ENCODE measurements at places on chromosomes 12 and 14.

GRCh38 chr12:30203981-30204380 lies 420.2 kb upstream of the TMTC1 start:
- DNase-seq, result no peak

GRCh38 chr12:1019283-1019682 lies 28.3 kb downstream of the ERC1 start:
- DNase-seq, result no peak

GRCh38 chr14:84029246-84029645 lies 1500.7 kb upstream of the FLRT2 start:
- DNase-seq, result no peak

DNA sequence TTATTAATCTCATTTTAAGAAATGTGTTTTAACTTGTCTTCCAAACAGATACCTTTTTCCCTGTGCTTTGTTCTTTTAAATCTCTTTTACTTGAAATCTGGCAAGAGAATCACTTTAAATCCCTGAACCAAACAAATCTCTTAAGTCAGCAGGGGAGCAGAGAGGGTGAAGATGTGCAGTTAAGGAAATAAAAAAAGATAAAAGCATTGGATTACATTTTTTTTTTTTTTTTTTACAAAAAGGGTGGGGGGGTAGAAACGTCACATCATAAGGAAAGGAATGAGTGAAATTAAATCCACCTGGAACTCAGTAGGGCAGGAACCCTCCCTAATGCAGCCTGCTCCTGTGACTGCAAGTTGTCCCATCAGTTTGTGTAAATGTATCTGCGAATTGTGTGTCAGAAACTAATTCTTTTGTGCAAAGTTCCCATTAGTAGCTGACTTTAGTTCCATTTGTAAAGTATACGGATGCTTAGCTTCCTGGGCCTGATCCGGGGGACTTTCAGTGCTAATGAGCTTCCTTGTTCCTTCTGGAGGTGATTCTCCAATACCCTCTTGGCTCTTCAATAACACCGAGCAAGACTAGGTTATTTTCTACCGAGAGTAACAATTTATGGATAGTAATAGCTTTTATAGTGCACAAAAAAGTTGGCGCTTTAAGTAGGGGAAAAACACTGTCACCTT lies 1.5 kb downstream of the TTC6 start:
- no peak for DNase-seq

GRCh38 chr12:127277882-127278281 lies 989.1 kb upstream of the TMEM132C start:
- DNase-seq, result no peak

DNA sequence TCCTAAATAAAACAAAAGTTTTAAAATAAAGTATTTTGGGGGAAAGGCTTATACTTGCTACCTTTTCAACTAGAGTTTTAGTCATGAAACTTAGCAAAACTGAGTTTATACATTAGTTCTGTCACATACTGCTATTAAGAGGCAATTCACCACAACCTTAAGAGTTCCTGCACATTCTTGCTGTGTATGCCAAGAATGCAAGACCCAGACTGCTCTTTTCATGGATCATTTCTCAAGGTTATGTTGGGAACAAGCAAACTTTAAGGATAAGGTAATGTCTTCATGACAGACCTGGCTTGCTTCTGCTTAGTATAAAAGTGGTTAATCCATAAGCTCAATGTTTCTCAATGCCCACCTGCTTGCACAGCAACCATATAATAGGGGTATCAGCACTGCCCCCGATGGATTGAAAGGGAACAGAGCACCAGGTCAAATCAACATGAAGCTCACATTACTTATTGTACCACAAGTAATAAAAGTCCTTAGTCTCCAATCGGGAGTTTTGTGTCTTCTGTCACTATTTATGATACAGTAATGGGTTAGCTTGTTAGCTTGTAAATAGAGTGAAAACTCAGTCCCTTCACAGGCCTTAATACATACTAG lies 67.6 kb downstream of the KIF21A start:
- DNase-seq, result no peak

- DNase-seq, result no peak
Measured at GRCh38 chr12:113378291-113378690, 19.9 kb downstream of the PLBD2 start.

DNA sequence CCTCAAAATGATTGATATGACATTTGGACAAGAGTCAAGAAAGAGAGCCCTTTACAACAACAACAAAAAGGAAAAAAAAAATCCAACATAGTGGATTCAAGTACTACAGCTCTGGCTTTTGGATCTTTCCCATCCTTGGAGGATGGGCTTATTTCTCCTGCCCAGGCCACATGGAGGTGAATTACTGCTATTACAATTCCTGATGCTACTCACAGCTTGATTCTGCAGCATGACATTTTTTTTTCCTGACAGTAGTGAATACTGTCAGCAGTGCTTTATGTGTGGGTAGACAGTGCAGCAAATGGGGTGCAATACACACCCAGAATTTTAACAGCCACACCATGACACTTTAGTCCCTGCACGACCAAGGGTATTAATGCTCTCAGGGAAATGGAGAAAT lies 42.5 kb upstream of the HSP90B1 start:
- no peak for DNase-seq

- DNase-seq, result no peak
Measured at GRCh38 chr14:59347511-59347900, 117.7 kb downstream of the GPR135 start.

GRCh38 chr14:29652571-29652970 lies 275.1 kb downstream of the PRKD1 start:
- no peak for DNase-seq

DNA sequence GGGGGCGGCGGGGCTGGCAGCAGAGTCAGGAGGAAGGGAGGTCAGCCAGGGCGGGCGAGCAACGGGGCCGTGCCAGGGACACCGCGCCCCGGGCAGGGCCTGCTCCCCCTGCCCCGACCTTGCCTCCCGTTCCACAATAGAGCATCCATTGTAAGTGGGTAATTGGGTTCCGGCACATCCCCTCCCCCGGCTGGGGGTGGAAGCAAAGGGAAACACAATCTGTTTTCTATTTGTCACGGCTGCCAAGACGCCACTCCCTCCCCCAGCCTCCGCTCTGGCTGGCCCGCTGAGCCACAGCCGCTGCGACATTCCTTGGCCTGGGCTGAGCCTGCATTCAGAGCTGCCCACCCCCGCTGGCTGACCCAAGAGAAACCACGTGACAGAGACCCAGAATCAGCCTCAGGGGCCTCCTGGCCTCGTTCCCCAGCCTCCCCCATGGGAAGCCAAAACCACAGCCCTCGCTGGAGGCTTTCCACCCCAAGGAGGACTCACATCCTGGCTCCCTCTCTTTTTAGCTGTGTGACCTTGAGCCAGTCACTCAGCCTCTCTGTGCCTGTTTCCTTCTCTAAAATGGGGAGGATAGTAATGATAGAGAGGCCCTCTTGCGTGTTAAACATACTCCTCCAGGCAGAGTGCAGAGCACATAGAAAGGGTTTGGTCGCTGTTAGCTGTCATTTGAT lies 117.6 kb downstream of the SCARB1 start:
- DNase-seq, result no peak

- no peak for DNase-seq
Measured at GRCh38 chr14:22265319-22266141, 323.5 kb downstream of the DAD1 start.

- DNase-seq, result peak; percentile 82
Measured at GRCh38 chr12:48924617-48925303, 532 bp downstream of the FKBP11 start.

DNA sequence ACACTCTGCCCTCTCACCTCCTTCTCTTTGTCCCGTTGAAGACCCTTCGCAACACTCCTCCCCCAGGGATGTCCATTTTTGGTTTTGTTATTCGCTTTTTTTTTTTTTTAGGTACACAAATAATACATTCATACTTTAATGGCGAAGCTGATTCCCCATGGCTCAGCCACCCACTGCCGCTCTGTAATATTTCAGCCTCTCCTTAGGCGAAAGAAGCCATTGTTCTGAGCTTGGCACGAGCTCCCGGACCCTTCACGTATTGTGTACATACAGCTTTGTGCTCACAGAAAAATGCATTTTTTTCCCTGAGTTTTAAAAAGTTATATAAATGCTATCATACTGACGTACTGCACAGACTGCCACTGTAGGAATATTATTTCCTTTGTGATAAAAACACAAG lies 115.0 kb downstream of the TMEM132C start:
- no peak for DNase-seq

GRCh38 chr14:31934767-31935266 lies 142.3 kb upstream of the ARHGAP5 start:
- DNase-seq, result peak; percentile 21

GRCh38 chr14:93788543-93789227 lies 400 bp upstream of the PRIMA1 start:
- no peak for DNase-seq

DNA sequence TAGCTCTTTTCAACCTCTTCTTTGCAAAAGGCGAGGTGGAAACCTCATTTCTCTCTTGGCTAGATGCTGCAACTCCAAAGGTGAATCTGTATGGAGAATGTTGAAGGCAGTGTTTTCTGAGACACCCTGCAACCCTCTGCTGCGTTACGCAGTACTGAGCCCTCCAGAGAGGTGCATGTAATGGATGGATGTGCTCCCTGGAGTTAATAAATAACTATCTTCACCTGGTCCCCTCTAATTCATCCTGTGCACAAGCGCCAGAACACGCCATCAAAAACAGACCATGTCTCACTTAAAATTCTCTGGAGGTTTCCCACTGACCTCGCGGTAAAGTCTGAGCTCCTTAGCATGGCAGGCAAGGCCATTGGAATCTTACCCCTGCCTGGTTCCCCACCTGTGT lies 234.4 kb upstream of the PWP1 start:
- no peak for DNase-seq

- no peak for DNase-seq
Measured at GRCh38 chr14:33210311-33210710, 271.6 kb downstream of the NPAS3 start.

- DNase-seq, result no peak
Measured at GRCh38 chr14:57754527-57754926, 111.4 kb downstream of the SLC35F4 start.

- DNase-seq, result no peak
Measured at GRCh38 chr12:31033146-31033545, 40.5 kb upstream of the DDX11 start.

DNA sequence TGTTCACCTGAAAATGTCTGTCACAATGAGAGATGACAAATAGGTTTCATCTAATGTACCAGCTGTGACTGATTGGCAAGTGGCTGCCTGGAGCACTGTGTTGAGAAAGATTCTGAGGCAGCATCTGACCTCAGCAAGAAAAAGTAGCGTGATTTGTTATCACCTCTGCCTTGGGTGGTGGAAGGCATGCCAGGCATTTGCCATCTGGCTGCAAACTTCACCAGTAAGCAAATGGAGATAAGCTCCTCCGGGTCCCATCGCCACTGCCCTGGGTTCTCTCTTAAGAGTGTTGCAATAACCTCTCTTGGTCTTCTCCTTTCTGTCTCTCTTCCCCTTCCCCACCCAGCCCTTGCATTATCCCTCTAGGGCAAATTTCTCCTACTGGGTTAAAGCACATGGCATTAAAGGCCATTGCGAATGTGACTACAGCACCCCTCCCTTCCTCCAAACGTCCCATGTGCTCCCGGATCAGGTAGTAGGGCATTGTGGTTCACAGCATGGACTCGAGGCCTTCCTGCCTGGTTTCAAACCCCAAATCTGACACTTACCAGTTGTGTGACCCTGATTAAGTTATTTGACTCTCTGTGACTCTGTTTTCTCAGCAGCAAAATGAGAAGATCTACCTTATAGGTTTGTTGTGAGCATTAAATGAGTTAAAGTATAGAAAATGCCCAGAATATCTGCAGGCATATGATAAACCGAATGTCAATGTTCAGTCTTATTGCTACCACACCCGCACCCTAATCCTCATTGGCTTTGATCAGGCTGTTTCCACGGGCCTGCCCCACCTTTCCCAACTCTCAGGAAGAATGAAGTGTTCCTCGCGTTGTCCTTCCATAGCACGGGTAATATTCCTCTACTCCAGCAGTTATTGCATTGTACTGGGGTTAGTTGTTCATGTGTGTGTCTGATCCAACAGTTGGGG lies 8.2 kb upstream of the LGALS3 start:
- no peak for DNase-seq

GRCh38 chr12:132161036-132161781 lies 17.0 kb downstream of the NOC4L start:
- peak; percentile 44 for DNase-seq

GRCh38 chr14:98840091-98840490 lies 431.9 kb downstream of the BCL11B start:
- no peak for DNase-seq
